ENCODE measurements at places on chromosomes 12 and 14.

GRCh38 chr14:85943192-85943591, 413.2 kb downstream of the FLRT2 start:
- no peak for DNase-seq

DNA sequence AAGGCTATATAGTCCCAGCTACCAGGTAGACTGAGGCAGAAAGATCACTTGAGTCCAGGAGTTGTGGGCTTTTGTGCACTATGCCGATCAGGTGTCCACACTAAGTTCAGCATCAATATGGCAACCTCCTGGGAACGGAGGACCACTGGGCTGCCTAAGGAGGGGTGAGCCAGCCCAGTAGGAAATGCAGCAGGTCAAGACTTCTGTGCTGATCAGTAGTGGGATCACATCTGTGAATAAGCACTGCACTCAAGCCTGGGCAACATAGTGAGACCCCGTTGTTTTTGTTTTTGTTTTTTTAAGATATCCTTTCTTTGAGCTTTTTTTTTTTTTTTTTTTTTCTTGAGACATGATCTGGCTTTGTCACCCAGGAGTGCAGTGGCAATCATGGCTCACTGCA, 135.8 kb upstream of the AEBP2 start:
- no peak for DNase-seq

DNA sequence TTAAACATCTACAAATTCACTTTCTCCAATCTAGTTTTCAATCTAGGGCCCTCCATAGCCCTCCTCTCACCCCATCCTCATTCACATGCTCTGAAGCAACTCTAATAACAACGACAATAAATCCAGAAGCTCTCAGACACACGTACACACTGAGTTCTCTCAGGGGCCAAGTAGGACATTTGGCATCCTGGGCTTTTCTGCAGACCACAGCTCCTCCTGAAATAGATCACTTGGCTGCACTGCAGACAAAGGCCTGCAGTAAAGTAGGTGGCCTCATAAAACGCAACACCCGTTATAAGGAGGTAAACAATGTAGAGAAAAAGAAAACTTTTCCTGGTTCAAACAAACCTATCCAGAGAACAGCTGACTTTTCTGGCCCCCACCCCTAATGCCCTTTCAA, 111.2 kb downstream of the TMTC1 start:
- no peak for DNase-seq

GRCh38 chr12:115049614-115050013, 365.6 kb upstream of the TBX3 start:
- no peak for DNase-seq

- DNase-seq = no peak
Observed at GRCh38 chr14:87252103-87252502, 740.9 kb downstream of the GALC start.

DNA sequence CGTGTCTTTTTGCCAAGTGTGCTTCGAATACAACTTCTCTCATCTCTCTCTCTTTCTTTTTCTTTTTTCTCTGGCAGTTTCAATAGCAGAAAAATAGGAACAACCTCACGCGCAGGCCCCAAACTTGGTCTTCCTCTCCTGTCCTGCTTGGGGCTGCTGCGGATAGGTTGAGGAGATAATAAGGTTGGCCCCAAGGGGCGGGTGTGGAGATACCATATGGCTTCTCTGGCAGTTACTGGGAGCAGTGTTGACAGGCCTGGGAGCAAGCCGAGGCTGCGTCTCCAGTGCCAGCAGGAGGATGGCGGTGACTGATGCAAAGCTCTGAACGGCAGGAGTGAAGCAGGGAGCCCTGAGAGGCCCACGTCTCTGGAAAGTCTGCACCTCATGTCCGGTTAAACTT, 89.5 kb upstream of the MANSC4 start:
- DNase-seq = no peak

GRCh38 chr12:15669256-15669948, 119.8 kb downstream of the EPS8 start:
- DNase-seq = no peak

DNA sequence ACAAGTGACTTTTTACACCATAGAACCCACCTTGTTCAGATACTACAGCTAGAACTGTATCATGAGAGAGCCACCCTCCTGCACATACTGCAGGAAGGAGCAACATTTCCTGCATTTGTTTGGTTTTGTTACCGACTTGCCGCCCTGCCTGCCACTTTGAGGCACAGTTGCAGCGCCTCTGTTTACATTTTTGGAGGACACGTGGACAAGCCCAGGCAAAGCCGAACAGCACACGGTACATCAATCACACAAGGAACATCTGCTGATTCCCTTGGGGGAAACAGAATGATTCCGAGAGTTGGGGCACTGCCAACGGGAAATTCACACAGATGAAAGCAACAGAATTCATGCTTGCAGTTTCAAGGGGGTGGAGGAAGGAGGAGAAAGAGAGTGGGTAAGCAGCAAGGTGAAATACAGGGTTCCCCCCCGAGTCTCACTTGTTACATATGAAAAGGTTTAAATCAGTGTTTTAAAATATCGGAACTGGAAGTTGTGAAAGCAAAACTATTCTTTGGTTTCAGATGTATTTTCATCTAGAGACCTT, 110.7 kb downstream of the BTG1 start:
- DNase-seq = peak; percentile 96

GRCh38 chr12:105369014-105369413, 38.5 kb downstream of the C12orf75 start:
- DNase-seq = no peak

- no peak for DNase-seq
Observed at GRCh38 chr14:29178971-29179370, 412.4 kb downstream of the FOXG1 start.

GRCh38 chr12:52378091-52378490, 7.4 kb downstream of the KRT84 start:
- no peak for DNase-seq

DNA sequence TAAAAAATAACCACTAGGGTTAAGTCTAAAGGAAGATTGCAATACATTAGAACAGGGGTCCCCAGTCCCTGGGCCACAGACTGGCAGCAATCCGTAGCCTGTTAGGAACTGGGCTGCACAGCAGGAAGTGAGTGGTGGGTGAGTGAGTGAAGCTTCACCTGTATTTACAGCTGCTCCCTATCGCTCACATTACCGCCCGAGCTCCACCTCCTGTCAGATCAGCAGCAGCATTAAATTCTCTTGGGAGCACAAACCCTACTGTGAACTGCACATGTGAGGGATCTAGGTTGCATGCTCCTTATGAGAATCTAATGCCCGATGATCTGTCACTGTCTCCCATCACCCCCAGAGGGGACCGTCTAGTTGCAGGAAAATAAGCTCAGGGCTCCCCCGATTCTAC, 15.5 kb downstream of the ADGRD1 start:
- no peak for DNase-seq

DNA sequence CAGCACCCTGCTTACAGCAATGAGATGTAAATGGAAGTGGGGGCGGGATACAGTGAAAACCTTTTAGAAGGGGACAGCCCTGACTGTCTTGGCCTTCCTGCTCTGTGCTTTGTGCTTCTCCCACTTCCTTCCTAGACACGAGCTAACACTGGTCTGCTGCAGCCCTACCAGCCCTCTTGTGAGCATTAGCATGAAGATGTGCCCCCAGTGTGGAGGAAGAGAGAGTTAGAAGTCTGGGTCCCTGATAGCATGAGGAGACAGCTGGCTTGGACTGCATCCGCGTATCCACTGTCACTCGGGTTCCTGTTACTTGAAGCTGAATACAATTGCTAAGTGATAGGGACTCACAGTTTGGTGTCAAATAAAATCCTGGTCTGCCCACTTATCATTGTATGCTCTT, 248.1 kb upstream of the SOX5 start:
- no peak for DNase-seq

DNA sequence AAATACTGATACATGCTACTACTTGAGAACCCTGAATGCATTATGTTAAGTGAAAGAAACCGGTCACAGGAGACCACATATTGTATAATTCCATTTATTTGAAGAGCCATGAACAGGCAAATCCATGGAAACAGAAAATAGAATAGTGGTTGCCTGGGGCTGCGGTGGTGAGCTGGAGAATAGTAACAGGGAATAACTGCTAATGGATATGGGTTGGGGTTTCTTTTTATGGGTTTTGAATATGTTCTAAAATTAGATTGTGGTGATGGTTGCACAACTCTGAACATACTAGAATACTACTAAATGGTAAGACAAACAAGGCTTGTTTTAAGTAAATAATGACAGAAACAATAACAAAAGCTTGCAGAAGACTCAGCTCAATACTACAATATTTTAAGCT, 293.0 kb downstream of the BTG1 start:
- DNase-seq = no peak

DNA sequence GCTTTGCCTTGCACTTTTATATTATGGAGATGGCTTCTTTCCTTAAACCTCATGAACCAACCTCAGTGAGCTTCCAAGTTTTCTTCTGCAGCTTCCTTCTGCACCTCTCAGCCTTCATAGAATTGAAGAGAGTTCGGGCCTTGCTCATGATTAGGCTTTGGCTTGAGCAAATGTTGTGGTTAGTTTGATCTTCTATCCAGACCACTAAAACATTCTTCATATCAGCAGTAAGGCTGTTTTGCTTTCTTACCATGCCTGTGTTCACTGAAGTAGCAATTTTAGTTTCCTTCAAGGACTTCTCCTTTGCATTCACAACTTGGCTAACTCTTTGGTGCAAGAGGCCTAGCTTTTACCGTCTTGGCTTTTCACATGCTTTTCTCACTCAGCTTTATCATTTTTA, 125.4 kb downstream of the SNAPC1 start:
- no peak for DNase-seq

- no peak for DNase-seq
Observed at GRCh38 chr12:68641138-68641537, 30.4 kb downstream of the RAP1B start.

DNA sequence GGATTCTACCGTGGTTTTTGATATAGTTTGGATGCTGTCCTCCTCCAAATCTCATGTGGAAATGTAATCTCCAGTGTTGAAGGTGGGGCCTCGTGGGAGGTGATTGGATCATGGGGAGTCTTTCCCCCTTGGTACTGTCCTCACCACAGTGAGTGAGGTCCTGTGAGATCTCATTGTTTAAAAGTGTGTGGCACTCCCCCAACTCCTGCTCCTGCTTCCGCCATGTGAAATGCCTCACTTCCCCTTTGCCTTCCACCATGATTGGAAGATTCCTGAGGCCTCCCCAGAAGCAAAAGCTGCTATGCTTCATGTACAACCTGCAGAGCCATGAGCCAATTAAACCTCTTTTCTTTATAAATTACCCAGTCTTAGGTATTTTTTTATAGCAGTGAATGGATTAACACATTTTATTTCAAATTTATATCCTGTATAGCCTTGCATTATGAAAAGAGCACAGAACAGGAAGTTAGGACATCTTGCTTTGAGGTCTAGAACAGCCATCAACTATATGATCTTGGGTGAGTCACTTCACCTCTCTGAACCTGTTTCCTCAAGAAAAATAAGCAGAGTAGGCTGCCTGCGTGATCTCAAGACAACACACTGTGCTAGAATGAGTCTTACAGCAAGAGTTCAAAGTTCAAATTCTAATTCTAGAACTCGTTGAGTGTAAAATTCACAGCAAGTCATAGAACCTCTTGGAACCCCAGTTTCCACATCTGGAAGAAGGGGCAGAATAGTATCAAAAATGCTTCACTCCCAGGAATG, 160.9 kb upstream of the EEA1 start:
- no peak for DNase-seq

GRCh38 chr14:88551980-88552431, 2.8 kb downstream of the PTPN21 start:
- no peak for DNase-seq

DNA sequence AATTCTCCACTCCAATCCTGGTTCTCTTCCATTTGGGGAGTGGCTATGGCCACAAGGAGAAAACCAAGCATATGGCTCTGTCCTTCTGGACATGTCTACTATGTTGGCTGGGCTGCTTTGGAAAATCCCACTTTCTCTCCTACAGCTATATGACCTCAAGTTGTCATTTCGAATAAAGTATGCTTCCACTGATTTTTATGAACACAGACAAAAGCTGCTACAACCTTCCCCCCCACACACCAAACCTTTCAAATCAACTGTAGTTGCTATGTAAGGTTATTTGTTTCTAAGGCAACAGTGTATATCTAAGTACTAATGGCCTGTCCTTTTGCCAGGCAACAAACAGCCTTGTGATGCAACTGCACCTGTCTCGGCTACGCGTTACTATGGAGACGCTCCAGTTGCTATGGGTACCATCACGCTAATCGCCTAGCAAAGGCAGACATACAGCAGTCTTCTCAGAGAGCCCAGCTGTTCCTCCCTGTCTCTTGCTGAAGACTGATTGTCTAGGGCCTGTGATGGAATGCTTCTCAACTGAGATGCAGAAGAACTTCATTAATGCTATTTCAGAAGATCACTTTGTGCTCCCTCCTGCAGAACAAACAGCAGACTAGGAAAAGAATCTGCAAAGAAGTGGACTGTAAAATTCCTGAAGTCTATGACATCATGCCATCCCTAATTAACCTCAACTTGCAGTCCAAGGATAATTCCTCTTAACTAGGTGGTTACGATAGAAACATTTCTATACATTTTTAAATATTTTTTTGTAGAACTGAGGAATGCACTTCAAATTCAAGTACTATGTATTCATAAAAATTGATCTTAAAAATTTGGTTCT, 67.6 kb downstream of the FOXN3 start:
- peak; percentile 85 for DNase-seq
